Frontal cortex (tissue), 4 donors: ENCODE measurements at places on chromosomes 1 and 21. TPM values are rescaled to one million over a fixed set of nuclear protein-coding genes. Genes with fewer than 3 reads are reported as not detected.

LCE2C gene
- total RNA-seq: not detected

CD1C gene
- under 0.01 TPM for total RNA-seq

DNA sequence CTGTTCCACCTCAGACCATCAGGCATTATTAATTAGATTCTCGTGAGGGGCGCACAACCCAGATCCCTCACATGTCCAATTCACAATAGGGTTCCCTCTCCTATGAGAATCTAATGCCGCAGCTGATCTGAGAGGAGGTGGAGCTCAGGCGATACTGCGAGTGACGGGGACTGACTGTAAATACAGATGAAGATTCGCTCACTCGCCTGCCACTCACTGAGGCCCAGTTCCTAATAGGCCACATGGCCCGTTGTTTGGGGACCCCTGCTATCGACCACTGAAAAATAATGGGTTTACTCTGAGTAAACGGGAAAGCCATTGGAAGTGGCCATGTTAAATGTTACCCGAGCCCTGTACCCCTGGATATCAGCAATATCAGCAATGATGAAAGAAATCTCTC is 65.9 kb downstream of the GRIK1 start:
- no peak for DNase-seq

GRCh38 chr1:2547210-2548067 is 8.7 kb upstream of the TNFRSF14 start:
- no peak for DNase-seq

SYNJ1 gene
- 13.0 TPM for total RNA-seq

OLFML2B gene
- total RNA-seq: 1.2 TPM

DNA sequence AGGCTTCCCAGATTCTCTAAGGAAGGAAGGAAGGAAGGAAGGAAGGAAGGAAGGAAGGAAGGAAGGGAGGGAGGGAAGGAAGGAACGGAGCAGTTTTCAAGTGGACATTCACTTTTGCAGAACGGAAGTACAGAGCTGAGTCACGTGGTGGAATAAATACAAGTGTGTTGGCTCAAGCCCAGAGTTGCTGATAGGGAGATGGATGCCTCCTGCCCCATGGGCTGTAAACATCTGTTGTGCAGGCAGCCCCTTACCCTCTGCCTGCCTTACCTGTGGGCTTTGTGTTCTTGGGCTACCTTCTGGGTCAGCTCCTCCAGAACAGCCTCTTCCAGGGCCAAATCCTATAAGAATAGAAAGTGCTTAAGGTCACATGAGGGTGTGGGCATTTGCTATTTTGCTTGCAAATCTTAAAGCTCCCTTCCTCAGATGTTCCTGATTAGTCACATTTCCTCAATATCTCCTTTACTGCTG is 121.7 kb downstream of the SMYD2 start:
- no peak for DNase-seq

OR2T2 gene
- not detected for total RNA-seq

DNA sequence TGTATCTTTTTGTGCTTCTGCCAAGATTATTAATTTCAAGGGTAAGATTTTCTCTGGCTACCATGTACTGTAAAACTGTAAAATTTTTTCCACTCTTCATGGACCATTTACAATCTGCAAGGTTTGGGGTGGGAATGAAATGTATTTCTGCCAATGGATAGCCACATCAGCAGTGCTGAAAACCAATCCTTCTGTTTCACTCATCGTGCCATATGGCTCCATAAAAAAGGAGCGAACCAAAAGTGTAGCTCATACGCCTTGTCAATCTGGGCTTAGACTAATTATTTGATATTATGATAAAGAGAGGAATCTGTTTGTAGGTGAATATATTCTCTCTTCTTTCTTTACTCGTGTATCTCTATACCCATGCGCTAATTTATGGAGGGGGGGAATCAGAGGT is 3.0 kb upstream of the SLC44A5 start:
- no peak for DNase-seq

- no peak for DNase-seq
Observed at GRCh38 chr1:115319706-115320105, 18.3 kb downstream of the NGF start.

DNA sequence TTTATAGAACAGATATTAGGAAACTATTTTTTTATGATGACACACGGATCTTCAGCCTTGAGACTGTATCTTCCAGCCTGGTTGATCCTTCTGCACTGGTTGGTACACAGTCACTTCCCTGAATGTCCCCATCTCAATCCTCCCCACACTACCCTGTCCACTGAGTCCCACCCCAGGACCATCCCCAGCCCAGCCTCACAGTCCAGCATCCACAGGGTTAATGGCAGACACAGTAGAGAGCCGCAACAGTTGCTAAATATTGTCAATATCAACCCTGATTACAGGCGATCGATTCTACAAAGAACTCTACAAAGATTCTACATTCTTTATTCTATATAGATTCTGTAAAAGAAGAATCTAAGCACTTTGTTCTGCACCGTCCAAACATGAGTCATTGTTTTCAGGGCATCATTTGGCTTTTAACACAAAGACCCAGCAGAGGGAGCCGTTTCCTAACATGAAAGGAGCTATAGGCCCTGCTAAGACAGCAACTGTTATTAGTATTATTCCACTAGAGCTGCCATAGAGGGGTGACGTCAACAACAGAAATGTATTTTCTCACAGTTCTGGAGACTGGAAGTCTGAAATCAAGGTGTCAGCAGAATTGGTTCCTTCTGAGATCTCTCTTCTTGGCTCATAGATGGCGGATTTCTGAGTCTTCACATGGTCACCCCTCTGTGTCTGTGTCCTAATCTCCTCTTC is 30.1 kb upstream of the IFNAR2 start:
- peak; percentile 72 for DNase-seq

VSIG8 gene
- total RNA-seq: not detected

DNA sequence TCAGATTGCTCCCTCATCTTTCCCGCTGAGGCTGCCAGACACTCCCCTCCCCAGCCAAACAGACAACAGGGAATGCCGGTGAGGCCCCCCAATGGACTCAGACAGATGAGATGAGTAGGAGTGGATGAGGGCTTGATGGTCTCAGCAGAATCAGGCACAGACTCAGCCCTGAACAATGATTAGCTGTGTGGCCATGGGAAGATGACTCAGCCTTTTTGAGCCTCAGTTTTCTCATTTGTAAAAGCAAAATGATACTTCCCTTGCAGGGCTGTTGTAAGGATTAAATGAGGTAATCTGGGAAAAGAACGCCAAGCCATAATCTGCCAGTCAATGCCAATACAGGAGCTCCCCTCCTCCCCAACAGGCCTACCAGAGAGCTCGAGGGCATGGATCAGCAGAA is 12.4 kb downstream of the C1orf198 start:
- DNase-seq: peak; percentile 21

GRCh38 chr1:224433701-224434672 is 610 bp downstream of the WDR26 start:
- DNase-seq: peak; percentile 46

DNA sequence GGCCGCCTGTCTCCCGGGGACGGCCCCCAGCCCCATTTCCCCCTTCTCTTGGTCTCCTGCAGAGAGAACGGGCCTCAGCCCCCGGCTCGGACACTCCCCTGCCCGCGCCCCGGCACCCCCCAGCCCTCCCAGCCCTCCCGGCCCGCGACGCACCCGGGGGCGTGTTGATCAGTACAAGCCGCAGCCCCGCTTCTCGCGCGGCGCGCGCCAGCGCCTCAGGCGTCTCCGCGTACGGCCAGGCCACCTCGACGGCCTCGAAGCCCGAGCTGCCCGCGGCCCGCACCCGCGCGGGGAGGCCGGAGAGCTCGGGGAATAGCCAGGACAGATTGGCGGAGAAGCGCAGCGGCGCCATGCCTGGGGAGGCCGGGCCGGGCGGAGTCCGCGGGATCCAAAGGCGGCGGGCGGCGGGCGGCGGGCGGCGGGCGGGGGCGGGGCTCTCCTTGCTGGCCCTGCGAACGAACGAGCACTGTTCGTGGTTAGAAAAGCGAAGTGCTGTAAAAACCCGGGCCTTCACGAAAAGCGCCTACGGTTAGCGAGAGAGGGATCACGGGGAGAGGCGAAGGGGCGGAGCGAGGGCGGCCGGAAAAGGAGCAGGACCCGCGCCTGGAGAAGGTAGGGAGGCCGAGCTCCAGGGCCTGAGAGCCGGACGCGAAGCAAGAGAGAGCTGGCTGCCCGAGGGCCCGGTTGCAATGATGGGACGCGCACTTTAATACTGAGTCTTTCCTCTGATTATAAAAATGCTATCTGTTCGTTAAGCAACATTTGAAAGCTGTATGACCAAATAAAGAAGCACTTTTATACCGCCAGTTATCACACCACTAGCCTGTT is at the start of gene HYI:
TSS of gene HYI (minus strand) at position 490 of the 828 bp plus-strand sequence. CDS start at position 352, 138 bp downstream.
- peak; percentile 76 for DNase-seq

NEK7 gene
- total RNA-seq: 15.1 TPM

GRCh38 chr1:101738475-101738874 is 258.3 kb downstream of the OLFM3 start:
- no peak for DNase-seq

C1orf74 gene
- 3.3 TPM for total RNA-seq

- DNase-seq: peak; percentile 55
Observed at GRCh38 chr1:226634166-226634588, 85.6 kb downstream of the STUM start.

DNA sequence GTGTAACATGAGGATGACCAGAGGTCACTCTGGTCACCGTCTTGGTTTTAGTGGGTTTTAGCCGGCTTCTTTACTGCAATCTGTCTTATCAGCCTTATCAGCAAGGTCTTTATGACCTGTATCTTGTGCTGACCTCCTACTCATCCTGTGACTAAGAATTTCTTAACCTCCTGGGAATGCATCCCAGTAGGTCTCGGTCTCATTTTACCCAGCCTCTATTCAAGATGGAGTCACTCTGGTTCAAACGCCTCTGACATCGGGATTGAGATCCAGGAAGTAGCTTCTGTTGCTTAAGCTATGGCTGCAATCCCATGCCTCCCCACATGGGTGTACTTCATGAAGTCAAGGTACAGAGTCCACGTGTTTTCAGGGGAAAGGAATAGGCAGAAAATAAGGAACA is 19.9 kb downstream of the FMN2 start:
- DNase-seq: no peak

GRCh38 chr21:37527716-37528115 is 161.1 kb downstream of the DYRK1A start:
- no peak for DNase-seq

- DNase-seq: no peak
Observed at GRCh38 chr21:41589620-41590175, 81.7 kb upstream of the TMPRSS2 start.

GRCh38 chr1:210299501-210299900 is 29.2 kb upstream of the HHAT start:
- DNase-seq: no peak

DNA sequence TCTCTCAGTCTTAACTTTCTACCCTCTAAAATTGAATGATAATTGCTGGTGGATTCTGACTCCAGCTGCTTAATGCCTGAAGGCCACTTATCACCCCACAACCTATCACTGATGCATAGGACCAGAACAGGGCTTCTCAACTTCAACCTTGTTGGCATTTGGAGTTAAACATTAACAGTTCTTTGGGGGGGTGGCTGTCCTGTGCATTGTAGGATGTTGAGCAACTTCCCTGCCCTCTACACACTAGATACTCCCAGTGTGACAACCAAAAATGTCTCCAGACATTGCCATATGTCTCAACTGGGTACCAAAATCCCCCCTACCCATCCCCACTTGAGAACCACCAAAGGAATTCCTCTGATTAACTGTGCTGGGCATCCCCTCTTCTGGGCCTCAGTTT is 275.4 kb upstream of the TMEM51 start:
- no peak for DNase-seq

GRCh38 chr1:64147045-64147724 is 56.2 kb upstream of the UBE2U start:
- DNase-seq: no peak

DCST1 gene
- total RNA-seq: not detected

DNA sequence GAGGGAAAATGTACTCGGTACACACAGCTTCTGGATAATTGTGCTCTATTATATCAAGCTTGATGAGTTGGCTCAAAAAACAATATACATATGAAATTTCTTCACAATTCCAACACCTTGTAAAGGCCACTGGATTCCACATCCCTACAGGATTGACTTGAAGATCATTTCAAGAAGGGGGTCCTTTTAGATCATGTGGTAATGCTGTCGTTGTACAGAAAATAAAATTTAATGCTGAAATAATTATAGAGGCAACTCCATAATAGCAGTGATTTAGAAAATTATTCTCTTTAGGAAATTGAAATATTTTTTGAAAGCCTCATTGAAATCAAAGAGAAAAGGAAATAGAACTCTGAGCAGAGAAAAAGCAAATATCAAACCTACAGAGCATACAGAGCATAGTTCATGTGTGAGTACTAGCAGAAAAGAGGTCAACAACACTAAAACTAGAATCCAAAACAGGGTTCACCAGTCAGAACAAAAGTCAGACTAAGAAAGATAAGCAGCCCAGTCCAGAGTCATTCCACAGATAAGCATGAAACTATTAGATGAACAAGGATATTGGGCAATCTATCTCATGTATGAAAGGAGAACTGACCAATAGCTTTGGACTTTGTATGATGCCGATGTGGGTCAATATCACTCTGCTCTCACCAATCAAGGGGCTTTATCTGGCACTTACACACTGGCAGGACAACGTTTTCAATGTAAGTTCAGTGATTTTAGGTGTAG is 79.5 kb upstream of the PALMD start:
- DNase-seq: no peak

ZNF683 gene
- total RNA-seq: not detected

DNA sequence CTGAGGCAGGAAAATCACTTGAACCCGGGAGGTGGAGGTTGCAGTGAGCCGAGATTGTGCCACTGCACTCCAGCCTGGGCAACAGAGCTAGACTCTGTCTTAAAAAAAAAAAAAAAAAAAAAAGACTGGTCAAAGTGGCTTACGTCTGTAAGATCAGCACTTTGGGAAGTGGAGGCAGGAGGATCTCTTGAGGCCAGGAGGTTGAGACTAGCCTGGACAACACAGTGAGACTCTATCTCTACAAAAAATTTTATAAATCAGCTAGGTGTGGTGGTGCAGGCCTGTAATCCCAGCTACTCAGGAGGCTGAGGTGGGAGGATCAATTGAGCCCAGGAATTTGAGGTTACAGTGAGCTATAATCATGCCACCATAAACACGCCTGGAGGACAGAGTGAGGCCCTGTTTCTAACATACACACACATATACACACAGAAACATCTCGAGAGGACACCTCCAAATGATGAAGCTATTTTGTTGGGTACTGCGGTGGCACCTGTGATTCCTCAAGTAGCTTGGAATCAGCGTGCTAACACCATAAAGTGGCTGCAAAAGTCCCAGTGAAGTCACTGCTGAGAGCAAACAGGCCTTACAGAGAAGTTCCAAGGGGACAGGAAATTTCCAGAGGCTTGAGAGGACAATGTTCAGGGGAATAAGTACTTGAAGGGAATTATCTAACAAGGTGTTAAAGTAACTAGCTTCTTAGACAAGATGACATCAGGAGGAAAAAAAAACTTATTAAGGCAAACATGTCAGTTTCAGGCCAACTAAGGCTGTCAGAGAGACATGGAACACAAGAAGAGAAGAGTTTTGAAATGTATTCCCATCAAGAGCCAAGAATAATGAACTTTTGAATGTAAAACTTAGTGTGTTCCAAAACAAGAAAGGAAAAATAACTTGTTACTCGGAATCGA is 1.3 kb downstream of the NADK start:
- no peak for DNase-seq

GRCh38 chr1:6585841-6586240 is 6.0 kb downstream of the ZBTB48 start:
- DNase-seq: no peak
